ENCODE measurements at places on chromosomes 3 and 15.

GRCh38 chr15:28096411-28096669, 2.8 kb downstream of the OCA2 start:
- DNase-seq = no peak

- DNase-seq = no peak
Observed at GRCh38 chr3:73626106-73626505, 1.4 kb upstream of the PDZRN3 start.

DNA sequence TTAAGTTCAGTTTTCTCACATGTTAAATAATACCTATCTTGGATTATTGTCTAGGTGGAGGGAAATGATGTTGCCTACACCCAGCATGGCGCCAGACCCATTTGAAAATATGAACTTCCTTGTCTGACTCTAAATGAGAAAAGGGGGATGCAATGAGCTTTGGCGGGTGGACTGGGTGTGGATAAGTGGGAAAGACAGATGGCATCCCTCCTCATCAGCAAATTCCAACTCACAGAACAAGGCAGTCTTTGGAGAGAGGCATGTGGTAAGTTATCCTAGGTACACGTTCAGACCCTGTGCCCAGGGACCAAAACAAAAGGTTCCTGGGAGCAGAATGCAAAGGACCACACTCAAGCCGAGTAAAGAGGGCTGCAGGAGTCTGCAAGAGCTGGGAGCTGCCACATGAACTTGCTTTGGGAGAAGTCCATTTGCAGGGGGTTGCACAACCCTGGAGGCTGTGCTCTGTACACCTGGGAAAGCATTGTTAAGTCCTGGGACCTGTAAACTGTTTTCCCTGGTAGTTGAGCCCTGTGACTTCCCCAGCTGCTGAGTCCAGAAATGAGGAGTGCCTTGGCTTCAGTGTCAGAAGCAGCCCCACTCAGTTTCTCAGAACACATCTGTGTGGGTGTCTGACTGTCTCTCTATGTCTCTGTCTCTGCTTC, 102.3 kb upstream of the TPM1 start:
- no peak for DNase-seq

DNA sequence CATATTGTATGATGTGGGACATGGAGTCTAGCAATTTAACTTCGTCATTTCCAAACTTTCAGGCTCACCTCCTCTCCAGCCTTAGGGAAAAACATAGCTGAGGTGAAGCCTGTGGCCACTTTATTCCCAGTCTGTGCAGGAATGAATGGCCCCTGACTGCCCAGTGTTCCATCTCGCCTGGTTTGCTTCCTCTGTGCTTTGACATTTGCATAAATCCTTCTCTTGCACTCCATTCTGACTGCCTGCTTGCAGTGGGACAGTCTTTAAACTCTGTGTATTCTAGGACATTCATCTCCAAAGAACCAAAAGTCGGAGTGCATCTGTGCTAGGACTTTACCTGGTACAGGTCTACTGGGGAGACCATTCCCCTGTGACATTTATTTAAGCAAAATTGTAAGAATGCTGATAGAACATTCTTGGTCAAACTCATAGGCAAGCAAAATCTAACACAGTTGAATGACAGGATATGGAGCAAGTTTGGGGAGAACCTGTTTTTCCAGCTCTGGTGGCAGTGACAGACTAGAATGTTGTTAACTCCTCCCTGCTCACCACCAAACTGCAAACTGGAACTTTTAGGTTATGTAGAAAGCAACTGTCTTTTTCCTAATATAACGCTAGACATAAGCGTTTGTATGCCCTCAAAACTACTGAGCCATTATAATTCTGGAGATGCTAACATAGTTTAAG, 22.1 kb downstream of the TMED3 start:
- DNase-seq = no peak

Measured in EL (cell line).